ENCODE measurements at places on chromosomes 6 and 20.

- no peak for DNase-seq
Observed at GRCh38 chr6:41098366-41098765, 25.6 kb downstream of the NFYA start.

DNA sequence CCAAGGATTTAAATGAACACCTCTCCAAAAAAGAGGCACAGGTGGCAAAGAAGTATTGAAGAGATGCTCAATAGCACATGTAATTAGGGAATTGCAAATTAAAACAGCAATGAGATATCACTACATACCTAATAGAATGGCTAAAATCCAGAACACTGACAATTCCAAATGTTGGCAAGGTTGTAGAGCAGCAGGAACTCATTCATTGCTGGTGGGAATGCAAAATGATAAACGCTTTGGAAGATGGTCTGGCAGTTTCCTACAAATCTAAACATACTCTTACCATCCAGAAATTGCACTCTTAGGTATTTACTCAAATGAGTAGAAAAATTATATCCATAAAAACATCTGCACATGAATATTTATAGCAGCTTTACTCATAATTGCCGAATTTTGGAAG, 17.0 kb downstream of the CD93 start:
- DNase-seq = no peak

GRCh38 chr6:90333928-90334327, 37.3 kb upstream of the BACH2 start:
- no peak for DNase-seq

- DNase-seq = no peak
Observed at GRCh38 chr6:87944541-87944954, 103.1 kb upstream of the SPACA1 start.

GRCh38 chr20:58719971-58720371, 27.4 kb downstream of the NPEPL1 start:
- DNase-seq = no peak

DNA sequence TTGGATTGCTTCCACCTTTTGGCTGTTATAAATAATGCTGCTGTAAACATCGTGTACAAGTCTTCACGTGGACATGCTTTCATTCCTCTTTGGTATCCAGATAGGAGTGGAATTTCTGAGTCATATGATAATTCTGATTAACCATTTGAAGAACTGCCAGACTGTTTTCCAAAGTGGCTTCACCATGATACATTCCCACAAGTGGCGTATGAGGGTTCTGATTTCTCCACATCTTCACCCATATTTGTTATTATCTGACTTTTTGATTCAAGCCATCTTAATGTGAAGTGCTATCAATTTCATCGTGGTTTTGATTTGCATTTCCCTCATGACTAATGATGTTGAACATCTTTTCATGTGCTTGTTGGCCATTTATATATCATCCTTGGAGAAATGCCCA, 2.9 kb upstream of the SNRPB start:
- no peak for DNase-seq

- DNase-seq = no peak
Observed at GRCh38 chr20:13884803-13885202, 100.0 kb downstream of the NDUFAF5 start.

DNA sequence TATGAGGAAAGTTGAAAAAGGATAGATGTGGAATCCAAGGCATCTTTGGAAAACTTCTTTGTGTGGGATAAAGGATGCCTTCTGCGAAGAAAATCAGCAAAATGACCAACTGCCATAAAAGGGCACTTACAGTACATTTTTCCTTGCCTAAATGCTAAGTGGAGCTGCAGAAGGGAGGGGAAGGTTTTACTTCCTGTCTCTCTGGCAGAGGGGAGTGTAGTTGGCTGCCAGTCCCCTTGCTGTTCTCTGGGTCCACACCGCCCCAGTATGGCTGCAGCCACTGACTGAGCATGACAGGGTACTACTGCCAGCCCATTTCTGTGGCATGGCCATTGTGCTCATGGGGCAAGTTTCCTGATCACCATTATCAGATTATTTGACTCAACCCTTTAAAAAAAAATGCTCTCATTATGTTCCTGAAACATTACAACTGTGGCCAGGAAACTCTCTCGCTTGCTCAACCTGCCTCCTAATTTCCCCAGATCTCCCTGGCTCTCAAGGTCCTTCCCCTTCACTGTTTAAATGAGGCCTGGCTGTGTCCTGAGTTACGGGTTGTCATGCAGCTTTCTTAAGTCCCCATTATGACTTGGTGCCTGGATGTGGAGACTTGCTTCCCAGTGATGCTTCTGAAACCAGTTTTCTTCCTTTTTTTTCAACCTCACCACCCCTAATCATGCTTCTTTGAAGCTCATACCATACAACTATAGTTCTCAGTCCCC, 34.5 kb upstream of the FAM184A start:
- DNase-seq = no peak

DNA sequence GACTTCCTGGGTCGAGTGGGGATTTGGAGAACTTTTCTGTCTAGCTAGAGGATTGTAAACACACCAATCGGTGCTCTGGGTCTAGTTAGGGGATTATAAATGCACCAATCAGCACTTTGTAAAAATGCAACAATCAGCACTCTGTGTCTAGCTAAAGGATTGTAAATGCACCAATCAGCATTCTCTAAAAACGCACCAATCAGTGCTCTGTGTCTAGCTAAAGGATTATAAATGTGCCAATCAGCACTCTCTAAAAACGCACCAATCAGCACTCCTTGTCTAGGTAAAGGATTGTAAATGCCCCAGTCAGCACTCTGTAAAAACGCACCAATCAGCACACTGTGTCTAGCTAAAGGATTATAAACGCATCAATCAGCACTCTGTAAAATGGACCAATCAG, 209.0 kb upstream of the SLC35B3 start:
- no peak for DNase-seq

DNA sequence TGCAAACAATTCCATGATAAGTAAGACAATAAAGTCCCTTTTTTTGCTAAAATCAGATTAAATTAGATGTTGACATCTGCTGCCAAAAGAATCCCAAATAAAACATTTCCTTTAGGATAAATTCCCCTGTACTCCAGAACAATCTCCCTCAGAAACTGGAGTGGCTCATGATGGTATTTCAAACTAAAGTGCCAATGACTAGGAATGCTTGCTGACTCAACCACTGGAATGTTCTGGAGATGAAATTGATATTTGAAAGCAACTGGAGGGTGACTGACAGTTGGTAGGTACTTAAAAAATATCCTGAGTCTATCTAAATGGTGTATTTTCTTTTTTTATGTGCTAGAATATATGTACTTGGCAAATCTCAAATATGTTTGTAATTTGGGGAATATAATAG, 350.1 kb upstream of the TSHZ2 start:
- no peak for DNase-seq

GRCh38 chr20:47708953-47709833, 76.1 kb downstream of the SULF2 start:
- DNase-seq = no peak

- no peak for DNase-seq
Observed at GRCh38 chr20:8971669-8972316, 97.1 kb upstream of the PLCB4 start.

DNA sequence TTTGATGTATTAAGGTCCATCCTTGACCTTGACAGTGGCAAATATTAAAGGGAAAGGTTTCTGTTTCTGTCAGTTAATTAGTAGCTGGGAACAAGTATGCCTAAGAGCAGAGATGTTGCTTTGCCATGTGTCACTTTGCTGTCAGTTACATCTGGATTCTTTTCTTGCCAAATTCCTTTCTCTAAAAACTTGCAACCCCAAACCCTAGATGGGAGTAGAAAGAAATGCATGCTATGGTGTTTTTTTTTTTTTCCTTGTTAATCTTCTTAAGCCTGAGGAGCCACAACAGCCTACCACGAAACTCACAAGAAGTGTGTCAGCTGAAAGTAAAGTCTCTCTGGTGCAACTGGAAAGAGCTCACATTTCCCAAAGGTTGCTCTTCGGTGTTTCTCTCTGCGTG, 18.0 kb upstream of the CLDN20 start:
- no peak for DNase-seq

GRCh38 chr6:147347882-147348575, 143.8 kb downstream of the STXBP5 start:
- DNase-seq = no peak

DNA sequence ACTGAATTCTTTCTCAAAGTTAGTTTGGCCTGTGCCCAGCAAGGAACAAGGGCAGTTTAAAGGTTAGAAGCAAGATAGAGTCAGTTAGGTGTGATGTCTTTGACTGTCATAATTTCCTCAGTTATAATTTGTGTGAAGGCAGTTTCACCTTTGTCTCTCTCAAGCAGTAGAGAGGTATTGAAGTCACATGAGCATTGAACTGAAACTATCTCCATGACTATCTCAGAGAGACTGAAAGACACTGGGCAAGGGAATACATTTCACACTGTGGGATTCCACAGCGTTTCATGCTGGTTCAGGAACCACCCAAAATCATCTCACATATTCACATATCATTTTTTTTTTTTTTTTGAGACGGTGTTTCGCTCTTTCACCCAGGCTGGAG, 366.1 kb downstream of the PREX1 start:
- DNase-seq = no peak

- no peak for DNase-seq
Observed at GRCh38 chr6:161711515-161711914, 437.7 kb upstream of the AGPAT4 start.

DNA sequence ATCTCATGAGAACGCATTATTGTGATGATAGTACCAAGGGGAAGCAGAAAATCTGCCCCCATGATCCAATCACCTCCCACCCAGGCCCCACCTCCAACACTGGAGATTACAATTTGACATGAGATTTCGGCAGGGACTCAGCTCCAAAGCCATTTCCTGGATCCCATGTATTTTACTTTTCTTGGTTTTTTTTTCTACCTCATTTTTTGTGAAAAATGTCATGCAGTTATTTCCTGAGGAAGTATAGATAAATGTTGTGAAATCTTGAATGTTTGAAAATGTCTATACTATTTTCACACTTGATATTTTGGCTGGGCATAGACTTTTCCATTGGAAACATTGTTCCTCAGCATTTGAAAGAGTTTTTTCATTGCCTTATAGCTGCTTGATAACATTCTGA, 9.1 kb upstream of the BRPF3 start:
- DNase-seq = no peak

DNA sequence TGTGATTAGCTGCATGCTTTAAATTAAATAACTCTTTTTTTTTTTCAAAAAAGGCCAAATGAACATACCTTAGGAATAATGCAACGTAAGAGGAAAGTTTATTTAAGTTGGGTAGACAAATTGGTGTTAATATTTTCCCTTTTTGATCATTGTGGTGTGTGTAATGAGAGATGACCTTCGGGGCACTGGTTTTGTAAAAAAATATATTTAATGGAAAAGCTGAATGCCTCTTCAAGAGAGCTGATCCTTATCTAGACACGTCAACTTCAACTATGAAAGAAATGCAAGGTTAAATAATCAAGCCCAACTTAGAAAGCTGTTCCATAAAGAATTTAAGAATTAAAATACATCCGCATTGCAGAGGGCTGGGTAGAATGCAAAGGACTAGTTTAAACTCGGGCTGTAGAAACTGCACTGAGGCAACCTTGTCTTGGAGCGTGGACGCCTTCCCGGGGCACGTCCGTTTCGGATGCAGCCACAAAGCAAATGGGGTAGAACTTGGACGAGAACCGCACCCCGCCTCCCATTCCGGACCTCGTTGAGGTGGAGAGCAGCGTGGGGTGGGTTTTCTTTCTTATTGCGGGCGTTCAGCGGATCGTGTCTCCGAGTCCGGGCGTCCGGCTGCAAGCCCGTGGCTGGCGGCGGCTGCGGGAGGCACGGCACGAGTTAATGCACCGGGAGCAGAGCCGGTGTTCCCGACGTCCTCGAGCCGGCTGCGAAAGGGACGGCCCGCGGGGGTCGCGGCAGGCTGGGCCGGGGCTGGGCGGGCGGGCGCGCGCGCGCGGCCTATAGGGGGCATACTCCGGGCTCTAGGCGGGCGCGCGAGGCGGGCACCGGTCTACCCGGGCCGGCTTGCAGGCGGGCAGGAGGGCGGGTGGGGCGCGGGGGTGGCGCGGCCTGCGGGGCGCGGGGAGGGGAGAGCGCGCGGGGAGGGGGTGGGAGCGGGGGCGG, 1.9 kb downstream of the JARID2 start:
- DNase-seq = peak; percentile 76

- DNase-seq = no peak
Observed at GRCh38 chr20:32761417-32761830, 761 bp upstream of the DNMT3B start.

DNA sequence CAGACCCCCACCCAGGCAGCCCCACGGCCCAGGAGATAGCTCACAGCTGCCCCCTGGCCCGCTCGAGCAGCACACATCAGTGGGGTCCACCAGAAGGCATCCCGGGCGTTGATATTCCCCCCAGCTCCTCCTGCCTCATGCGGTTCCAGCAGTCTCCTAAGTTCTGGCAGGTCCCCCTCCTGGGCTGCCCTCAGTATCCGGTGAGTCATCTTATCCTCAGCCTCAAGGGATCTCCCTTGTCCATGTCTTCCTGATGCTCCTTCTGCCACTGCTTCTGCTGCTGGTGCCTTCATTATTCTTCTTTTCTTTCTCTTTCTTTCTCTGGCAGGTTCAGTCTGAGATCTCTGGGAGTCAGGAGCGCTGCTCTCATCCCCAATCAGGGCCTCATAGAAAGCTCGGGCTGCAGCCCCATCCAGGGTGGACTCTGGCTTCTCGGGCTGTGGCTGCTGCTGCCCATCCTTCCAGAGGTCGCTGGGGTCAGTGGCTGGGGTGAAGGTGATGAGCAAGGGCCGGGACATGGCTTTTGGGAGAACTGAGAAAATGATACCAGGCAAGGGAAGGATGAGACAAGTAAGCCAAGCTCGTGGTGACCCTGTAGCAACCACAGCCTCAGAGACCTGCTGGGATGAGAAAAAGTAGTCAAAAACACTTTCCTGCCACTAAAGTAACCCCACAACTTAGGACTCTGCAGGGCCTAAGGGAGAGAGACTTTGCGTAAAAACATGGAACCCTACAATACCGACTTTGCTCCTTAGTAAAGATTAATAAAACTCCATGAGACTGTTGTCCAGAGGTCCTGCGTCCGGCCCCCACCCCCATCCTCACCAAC, 622 bp downstream of the GPANK1 start:
- DNase-seq = no peak

GRCh38 chr6:40543146-40543545, 44.0 kb downstream of the LRFN2 start:
- DNase-seq = no peak

DNA sequence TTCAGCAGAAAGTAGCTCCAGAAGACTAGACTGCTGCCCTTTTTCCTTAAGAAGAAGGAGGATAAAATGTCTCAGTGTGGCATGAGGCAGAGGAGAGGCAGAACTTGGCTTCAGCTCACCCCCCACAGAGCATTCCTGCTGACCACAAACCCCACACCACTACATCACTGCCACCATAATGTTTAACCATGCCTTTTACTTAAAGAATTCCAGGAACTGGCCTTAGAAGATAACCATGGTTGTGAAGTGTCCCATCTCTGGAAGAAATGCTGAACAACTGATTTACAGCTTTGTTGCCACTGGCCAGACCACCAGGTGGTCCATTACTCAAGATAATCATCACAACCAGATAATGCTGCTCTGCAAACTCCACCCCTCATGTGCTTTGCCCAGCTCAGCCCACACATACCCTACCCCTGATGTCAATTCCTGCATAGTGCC, 154.1 kb downstream of the CD24 start:
- DNase-seq = no peak
